ENCODE measurements at places on chromosomes 2 and 18. TPM values are rescaled to one million over a fixed set of nuclear protein-coding genes. Genes with fewer than 3 reads are reported as not detected.

- DNase-seq, result no peak
These were observed 78.5 kb upstream of the L3MBTL4 start for GRCh38 chr18:6493194-6493593.

The PRKCE gene
- total RNA-seq, result 8.4 TPM

DNA sequence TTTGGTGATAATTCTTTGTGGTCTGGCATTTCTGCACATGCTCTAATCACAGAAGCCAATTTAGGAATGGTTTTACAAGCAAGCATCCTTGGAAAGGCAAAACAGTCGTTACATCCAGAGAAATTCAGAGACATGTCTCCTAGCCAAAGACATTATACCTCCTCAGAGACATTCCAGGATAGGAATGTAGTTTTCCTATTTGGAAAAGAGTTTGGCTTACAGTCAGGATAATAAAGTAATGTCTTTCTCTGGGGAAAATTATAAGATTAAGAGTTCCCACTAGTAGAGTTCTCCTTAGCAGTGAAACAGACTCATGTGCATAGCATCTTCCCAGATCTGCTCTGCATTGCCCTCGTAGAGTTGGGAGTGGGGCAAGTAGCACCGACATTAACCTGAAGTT lies 753.6 kb upstream of the TMEFF2 start:
- no peak for DNase-seq

The FSIP2 gene
- total RNA-seq, result 0.05 TPM

DNA sequence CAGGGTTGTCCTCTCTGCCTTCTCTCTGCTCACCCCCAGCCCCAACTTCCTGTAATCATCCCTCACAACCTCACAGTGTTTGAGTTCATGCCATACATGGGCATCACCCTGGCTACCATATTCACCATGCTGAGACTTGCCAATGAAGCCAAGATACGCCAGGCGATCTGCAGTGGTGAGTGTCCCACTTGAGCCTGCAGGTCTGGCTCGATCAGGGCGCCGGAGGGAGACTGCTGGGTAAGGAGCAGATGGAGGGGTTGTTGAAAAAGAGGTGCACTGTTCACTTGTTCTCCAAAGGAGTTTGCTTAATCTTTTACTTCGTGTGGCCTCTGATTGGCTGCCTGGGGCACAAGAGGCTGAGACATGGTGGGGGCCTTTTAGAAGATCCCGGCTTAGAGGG lies 14.6 kb downstream of the MROH2A start:
- no peak for DNase-seq

- no peak for DNase-seq
These were observed 1111.9 kb upstream of the GYPC start for GRCh38 chr2:125543968-125544514.

DNA sequence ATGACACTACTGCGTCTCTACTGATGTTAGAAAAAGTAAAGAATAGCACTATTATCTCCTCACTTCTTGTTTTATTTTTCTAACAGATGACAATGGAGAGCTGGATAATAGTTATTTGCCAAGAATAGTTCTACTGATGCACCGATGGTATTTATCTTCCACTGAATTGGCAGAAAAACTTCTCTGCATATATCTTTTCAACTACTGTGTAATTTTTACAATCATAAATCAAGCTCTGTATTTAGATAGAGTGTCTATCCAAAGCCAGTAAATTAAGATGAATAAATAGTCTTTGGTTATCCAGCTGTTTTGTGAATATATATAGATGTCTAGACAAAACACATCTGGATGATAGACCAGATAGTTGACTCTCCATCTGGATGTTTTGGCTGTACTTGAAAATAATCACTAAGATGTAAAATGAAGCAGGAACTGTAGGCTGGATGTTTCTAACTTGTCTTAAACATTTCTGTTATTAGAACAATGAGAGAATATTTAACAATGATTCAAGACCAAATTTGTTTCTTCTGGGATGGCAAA lies 40.1 kb downstream of the RASGRP3 start:
- no peak for DNase-seq

GRCh38 chr18:6885992-6886796 lies 156.7 kb downstream of the ARHGAP28 start:
- DNase-seq, result no peak

GRCh38 chr2:222483513-222484039 lies 59.2 kb downstream of the SGPP2 start:
- DNase-seq, result no peak

The GMCL1 gene
- total RNA-seq, result 5.4 TPM

DNA sequence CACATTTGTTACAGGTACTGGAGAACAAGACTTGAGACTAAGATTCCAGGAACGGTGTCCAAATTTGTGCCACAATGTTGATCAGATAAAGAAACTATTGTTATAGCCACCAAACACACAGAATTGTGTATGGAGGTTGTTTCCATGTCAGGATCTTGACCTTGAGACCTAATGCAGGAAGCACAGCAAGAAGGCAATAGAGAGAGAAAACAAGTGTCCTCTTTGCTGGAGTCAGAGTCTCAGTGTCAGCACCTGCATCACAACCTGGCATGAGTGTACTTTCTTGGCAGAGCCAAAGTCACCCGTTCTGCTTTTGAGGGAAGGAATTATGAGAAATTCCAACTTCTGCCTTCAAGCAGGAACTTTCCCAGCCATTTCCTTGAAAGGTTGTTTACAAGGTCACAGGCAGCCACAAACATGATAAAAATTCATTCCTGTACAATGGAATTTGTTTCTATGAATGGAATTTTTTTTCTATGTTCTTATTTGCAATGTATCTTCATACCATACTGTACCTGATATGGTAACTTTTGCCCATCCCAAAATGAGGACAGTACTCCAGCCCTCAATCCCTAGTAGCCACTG lies 118.4 kb downstream of the PKP4 start:
- DNase-seq, result no peak

- DNase-seq, result no peak
These were observed 63.7 kb upstream of the CYP26B1 start for GRCh38 chr2:72211350-72211749.

- DNase-seq, result no peak
These were observed 188.9 kb upstream of the RASGRP3 start for GRCh38 chr2:33287507-33288005.

DNA sequence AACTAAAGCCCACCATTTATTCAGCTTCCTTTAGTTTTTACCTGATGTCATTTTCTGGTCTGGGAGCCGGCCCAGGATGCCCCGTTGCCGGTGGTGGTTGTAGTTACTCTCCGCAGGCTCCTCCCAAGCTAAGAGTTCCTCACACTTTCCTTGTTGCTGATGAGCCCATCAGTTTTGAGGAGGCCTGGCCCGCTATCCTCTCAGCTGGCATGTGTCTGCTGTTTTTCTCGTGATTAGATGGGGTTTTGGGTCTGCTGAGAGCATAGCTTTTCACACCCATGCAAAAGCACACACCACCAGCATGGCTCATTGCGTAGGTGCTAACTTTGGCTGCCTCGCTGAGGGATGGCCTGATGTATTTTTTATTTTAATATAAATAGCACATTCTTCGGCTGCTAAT lies 72.1 kb downstream of the PSMG2 start:
- DNase-seq, result no peak

DNA sequence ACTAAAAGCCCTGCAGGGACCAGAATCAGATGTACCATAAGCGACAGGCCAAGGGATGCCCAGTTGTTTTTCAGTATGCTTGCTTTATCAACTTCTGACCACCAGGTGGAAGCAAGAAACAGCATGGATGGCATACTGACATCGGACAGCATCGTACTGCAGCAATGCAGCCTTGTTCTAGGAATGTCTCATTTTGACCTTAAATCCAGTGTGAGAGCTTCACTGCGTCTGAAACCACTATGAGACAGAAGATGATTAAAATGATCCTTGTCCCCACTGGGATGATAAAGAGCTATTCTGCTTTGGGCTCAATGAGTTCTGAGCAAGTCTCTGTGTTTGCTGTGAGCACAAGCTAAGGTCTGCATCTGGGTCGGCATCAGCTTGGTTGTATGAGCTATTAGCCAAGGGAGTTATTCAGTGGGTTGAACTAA lies 54.3 kb downstream of the CDK15 start:
- peak; percentile 50 for DNase-seq
